ENCODE measurements at places on chromosomes 4 and X. TPM values are rescaled to one million over a fixed set of nuclear protein-coding genes. Genes with fewer than 3 reads are reported as not detected.

The RBM47 gene
- 64.4 TPM for total RNA-seq

The NSUN7 gene
- total RNA-seq = 17.9 TPM

The CLRN2 gene
- not detected for total RNA-seq

The OPRPN gene
- total RNA-seq = not detected

The DGAT2L6 gene
- total RNA-seq = not detected

The NCAPG gene
- 47.4 TPM for total RNA-seq

The GPR173 gene
- total RNA-seq = 9.4 TPM

The MAOA gene
- 0.38 TPM for total RNA-seq

The NPY1R gene
- total RNA-seq = 11.8 TPM

The DGKK gene
- total RNA-seq = 4.8 TPM

The TLR1 gene
- total RNA-seq = 0.09 TPM

The CDKL5 gene
- total RNA-seq = 18.2 TPM

The DDIT4L gene
- 10.8 TPM for total RNA-seq

The BMPR1B gene
- total RNA-seq = 2.8 TPM

The TLR6 gene
- 0.34 TPM for total RNA-seq

The FAM9B gene
- total RNA-seq = not detected

The TENM3 gene
- 39.5 TPM for total RNA-seq

The SRD5A3 gene
- 37.1 TPM for total RNA-seq

The TSPAN7 gene
- 15.1 TPM for total RNA-seq

The PRDM5 gene
- 15.6 TPM for total RNA-seq

The MAGEB18 gene
- total RNA-seq = not detected

The SSX3 gene
- total RNA-seq = not detected

The TNMD gene
- 0.33 TPM for total RNA-seq

The DAPP1 gene
- not detected for total RNA-seq
